Breast epithelium (tissue), 4 donors: ENCODE measurements at places on chromosomes 4 and X.

- no peak for DNase-seq
Observed at GRCh38 chr4:175637762-175638161, 174.3 kb downstream of the GPM6A start.

- no peak for DNase-seq
Observed at GRCh38 chrX:107829878-107830277, 4.2 kb downstream of the MID2 start.

- DNase-seq = no peak
Observed at GRCh38 chr4:909821-910220, 22.3 kb downstream of the GAK start.

DNA sequence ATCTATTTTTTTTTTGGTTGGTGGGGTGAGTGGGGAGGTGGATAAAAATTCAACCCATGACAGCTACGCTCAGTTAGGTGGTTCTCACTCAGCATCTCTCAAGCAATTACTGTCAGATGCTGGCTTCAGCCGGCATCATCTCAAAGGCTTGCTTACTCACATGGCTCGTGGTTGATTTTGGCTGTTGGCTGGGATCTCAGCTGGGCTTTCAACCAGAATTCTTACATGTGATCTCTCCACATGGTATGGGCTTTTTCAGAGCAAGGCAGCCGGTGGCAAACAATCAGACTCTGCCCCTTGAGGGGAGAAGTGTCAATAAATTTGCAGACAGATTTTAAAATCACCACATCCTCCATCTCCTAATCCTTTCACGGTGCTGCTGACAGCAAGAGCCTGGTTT lies 47.2 kb downstream of the SLC34A2 start:
- no peak for DNase-seq

- DNase-seq = no peak
Observed at GRCh38 chrX:2889045-2889605, 40.0 kb downstream of the ARSD start.

DNA sequence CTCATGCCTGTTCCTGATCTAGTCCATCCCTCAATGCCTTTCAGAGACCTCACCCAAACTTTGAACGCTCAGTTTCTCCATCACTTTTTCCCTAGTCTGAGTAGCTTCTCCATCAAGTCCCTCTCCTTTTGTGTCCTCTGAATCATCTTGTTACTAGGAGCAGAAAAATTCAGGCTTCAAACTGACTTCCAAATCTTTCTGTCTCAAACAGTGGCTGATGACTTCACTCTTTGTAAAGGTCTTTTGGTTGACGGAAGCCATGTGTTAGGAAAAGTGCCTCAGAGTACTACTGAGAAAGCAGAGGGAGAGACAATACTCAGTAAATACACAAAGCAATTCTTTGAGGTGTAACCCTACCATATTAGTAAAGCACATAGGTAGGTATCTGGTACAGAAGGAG lies 65.7 kb upstream of the CAMK2D start:
- no peak for DNase-seq

DNA sequence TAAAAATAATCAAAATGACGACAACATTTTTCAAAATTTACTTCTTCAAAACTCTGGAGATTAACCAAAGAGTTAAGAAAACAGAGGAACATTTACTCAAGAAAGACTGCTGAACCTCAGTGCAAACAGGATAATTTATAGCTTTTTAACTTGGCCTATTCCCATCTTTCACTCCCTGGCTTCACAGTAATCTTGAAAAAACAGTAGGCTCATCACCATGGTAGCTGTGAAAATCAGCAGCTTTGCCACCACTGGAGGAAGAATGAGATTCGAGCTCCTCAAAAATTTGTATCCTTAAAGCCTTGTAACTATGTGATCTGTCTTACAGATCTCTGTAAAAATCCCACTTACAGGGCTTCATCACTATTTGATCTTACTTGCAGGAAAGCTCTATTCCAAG lies 447.7 kb upstream of the CTSO start:
- DNase-seq = no peak

GRCh38 chr4:15327311-15328298 lies 100.2 kb upstream of the C1QTNF7 start:
- no peak for DNase-seq

DNA sequence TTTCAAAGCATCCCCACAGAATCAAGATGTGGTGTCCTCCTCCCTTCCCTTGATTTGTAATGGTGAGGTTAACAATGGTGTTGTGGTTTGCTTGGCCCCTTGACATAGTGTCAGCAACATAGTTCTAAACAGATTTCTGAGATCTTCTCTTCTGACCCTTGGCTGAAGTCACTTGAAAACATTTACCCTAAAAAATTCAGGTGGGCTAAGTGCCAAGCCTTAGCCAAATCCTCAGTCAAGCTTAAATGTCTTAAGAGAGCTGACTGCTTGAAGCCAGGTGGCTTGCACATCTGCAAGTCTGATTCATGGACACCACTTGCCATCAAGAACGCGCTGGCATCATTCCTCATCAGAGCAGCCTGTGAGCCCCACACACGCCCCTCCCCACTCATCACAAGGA lies 173.2 kb downstream of the MGST2 start:
- no peak for DNase-seq

GRCh38 chr4:185335579-185335978 lies 60.1 kb downstream of the LRP2BP start:
- DNase-seq = no peak

DNA sequence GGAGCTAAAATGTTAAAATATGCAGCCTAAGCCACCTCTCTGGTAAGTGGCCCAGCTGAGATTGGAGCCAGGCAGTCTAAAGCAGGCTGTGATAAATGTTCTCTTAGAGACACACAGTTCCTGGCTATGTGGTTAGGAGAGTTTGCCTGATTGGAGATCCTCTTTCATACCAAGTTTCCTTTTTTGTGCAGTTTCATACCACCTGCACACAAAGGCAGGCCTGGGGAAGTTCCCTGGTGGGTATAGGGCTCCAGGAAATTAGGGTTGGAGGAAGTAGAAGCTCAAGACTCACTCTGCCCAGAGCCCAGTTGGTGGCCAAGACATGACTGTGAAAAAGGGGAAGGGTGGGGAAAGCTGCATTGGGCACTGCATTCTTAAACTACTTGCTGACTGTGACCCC lies 16.9 kb downstream of the CYBB start:
- no peak for DNase-seq

DNA sequence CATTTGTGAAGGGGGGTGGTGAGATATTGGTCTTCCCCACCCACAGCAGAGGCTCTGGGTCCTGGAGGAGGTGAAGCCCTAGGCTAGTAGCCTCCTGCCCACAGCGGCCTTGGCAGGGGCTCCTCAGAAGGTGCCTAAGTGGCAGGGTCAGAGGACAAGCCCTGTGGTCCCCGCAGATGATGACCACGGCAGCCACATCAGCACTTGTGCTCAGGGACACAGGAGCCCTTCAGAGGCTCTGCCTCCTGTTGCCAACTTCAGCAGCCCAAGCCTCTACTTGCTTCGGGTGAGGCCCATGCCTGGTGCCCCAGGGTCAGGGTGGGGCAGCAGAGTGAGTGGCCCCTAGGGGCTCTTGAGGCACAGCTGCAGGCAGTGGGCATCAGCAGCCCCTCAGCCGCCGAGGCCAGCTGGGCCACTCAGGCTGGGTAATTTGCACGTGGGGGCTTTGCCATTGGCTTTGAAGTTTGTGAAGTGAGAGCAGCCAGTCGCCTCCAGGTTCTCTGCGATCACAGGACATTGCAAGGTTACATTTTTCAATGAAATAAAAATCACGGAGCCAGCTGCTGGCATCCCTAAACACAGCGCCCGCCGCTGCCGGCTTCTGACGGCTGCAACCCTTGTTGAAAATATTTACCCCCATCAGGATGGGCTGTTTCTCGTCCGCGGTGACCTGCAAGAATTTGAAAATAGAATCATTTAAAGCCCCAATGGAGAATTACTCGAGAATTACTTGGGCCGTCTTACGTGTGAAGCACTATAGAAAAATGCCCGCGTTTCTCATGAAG lies 108.5 kb downstream of the HMX1 start:
- DNase-seq = peak; percentile 39

GRCh38 chr4:155722816-155723499 lies 35.9 kb upstream of the GUCY1B1 start:
- no peak for DNase-seq

GRCh38 chr4:48188390-48188789 lies 54.3 kb upstream of the TXK start:
- no peak for DNase-seq

GRCh38 chrX:10794203-10794630 lies 173.8 kb upstream of the MID1 start:
- DNase-seq = no peak

GRCh38 chrX:91122151-91122694 lies 312.4 kb upstream of the PABPC5 start:
- no peak for DNase-seq

DNA sequence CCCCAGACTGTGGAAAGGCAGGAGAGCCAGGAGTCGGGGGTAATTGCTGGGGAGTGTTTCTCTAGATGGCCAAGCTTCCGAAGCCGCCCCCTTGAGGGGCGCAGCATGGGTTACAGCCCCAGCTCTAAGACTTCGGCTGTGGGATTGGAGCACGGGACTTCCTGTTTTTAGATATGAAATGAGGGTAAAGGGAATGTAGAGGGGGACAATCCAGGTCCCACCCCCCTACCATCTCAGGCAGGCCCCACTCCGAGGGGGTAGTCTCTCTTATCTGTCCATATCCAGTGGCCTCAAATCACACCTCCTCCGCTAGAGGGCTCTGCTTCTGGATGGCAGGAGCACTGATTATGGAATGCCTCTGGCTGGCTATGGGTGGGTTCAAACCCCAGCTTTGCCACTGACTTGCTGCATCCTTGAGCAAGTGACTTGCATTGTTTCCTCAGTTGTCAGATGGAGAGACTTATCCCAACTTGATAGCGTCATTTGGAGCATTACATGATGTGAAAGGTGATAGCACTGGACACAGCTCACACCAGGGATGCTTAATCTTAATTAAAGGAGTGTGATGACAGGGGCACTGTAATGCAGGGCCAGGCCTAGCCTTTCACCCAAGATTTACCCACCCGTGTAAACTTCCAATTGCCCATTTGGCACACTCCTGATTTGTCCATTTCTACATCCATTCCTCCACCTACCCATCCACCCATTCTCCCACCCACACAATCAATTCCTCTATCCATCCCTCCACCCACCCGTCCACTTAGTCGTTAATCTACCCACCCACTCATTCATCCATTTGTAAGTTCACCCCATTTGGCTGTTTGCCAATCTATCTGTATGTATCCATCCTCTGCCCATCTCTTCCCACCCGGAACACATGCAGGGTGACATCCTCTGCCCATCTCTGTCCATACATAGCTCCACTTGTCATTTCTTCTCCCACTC lies 848 bp upstream of the KCND1 start:
- DNase-seq = no peak

DNA sequence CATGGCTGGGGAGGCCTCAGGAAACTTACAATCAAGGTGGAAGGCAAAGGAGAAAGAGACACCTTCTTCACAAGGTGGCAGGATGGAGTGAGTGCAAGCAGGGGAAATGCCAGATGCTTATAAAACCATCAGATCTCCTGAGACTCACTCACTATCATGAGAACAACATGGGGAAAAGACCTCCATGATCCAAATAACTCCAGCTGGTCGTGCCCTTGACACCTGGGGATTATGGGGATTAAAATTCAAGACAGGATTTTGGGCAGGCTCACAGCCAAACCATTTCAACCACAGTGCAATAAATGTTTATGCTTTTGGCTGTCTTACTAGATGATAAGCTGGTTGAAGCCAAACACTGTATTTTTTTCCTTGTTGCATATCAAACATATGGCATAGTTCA lies 1112.4 kb downstream of the STIM2 start:
- DNase-seq = no peak

- no peak for DNase-seq
Observed at GRCh38 chrX:128870361-128870760, 652.9 kb downstream of the SMARCA1 start.

DNA sequence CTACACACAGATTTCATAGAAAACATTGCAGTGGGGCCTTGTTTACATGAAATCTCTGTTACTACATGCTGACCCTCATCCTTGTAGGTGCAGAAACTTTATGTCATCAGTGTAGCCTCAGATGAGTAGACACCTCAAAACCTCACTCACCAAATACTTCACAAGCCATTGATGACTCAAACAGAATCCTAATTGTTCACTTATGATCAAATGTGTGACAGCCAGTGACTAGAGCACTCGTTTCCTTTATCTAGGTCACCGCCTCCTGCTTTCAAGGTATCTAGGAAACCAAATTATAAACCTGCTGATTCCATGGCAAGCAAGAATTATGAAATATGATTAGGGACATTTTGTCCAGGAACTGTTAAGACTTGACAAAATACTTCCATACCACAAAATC lies 255.8 kb upstream of the GPRIN3 start:
- no peak for DNase-seq

DNA sequence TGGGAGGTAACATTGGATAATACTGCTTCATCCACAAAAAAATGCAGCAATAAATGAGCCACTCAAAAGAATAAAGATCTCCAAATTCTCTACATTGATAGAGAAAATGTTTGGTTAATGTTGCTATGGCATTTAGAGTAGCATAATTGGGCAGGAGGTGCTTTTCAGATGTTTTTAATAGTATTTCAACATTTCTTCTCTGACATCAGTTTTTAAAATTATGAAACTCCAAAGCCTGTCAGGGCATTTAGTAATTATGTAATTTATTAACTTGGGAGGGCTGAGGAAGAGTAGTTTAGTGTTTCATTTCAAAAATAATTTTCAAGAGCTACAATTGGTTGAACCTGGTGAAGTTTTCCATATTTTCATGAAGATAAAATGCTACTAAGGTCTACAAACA lies 211.3 kb upstream of the INTU start:
- DNase-seq = no peak

GRCh38 chr4:17163156-17163771 lies 264.8 kb upstream of the LDB2 start:
- no peak for DNase-seq

DNA sequence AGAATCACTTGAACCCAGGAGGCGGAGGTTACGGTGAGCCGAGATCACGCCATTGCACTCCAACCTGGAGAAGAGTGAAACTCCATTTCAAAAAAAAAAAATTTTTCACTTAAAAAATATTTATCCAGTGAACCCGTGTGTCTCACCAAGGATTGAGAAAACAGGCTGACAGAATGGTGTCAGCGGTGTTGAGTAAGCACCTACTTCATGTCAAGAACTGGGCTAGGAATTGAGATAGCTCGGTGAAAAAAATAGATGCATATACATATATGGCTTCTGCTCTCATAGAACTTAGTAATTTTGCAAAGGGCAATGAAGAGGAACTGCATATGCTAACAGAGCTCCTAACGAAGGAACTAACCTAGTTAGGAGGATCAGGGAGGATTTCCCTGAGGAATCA lies 297.3 kb downstream of the TENM3 start:
- no peak for DNase-seq

GRCh38 chr4:24912252-24913118 lies at the start of gene CCDC149:
Gene CCDC149, minus strand, starts transcription at chr4:24913042. Its CDS starts 178 bp downstream, at chr4:24912864.
- peak; percentile 64 for DNase-seq

DNA sequence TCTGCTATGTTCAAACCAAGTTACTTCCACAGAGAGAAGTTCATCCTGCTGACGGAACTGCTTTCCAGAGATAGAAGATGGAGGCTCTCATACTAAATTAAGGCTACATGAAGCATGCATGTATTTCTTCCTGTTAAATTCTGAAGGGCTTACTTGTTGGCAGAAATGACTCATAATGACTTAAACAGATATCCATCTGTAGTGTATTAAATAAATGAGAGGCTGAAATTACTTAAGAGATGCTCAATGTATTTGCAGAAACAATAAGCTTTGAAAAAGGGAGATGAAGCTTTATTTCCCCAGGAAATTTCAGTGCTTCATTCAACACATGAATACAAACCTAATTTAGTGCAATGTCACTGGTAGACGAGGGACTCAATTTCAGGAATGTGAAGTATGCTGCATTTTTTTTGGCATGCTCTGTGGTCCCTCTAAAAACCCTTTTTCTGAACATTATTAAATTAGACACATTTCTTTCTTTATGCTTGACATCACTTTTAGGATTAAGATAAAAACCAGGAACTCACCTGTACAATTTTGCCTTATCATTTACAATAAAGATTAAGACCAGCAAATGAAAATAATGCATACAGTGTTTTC lies 759.1 kb upstream of the POU3F4 start:
- no peak for DNase-seq
